Panc1 (cell line): ENCODE measurements at places on chromosomes 13 and 19. TPM values are rescaled to one million over a fixed set of nuclear protein-coding genes. Genes with fewer than 3 reads are reported as not detected.

The DDX49 gene
- total RNA-seq: 41.5 TPM

The ZNF90 gene
- 7.5 TPM for total RNA-seq

The SLC1A6 gene
- 0.15 TPM for total RNA-seq

The TRPC4 gene
- total RNA-seq: 0.10 TPM

- no peaks in the 10 kb centered on the region for H3K36me3 ChIP-seq
- peaks cover 26% of the 10 kb centered on the region for H3K4me1 ChIP-seq
- H3K4me3 ChIP-seq: no peak overlapping the region
- peak overlapping the region; percentile 34; the same call in 1 of the 2 replicates for H3K27ac ChIP-seq
- no peak for DNase-seq
These were observed 22.3 kb upstream of the CLDN10 start for GRCh38 chr13:95530178-95530577.

GRCh38 chr19:49438261-49438660, 3.1 kb downstream of the SLC17A7 start:
- H3K27me3 ChIP-seq: peaks cover 9% of the 10 kb centered on the region; the same call in 1 of the 2 replicates
- no peak overlapping the region for H3K27ac ChIP-seq
- H3K4me1 ChIP-seq: no peaks in the 10 kb centered on the region; the same call in 1 of the 2 replicates
- H3K36me3 ChIP-seq: no peaks in the 10 kb centered on the region

DNA sequence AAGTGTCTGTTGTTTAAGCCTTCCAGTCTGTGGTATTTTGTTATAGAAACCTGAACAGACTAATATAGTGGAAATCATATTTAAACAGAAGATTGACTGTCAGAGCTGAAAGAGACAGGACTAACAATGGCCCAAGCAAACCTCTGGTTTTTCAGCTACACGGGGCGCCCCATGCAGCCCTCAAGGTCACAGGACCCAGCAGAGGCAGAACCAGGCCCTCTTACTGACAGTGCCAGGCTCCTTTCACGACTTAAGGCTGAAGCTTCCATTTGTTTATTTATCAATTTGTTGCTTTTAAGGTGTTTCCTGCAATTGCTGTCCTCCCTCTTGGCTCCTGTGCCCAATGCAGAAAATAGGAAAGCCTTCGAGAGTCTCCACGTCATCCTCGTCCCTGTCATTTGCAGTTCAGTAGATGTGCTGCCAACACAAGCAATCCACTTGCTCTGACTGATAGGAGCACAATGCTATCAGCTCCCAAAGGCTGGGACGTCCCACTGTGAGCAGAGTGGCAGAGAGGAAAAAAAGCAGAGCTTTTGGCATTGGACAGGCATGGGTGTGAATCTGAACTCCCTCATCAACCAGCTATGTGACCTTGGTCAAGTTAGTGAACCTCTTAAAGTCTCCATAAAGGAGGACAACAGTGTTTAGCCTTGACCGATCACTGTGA, 10.5 kb upstream of the SLC7A1 start:
- no peaks in the 10 kb centered on the region for H3K27me3 ChIP-seq
- no peak overlapping the region for H3K4me3 ChIP-seq
- no peak overlapping the region for H3K27ac ChIP-seq

DNA sequence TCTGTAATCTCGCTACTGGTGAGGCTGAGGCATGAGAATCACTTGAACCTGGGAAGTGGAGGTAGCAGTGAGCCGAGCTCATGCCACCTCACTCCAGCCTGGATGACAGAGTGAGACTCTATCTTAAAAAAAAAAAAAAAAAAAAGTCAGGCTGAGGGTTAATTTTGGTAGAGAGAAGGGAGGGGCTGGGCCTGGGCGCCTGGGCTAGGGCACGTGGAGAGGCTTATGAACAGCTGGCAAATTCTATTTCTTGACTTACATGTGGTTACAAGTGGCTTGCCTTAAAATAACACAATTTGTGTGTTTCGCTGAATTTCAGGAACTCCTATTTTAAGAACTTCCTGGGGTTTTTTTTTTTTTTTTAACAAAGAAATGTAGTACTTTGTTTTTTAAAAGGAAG, 47.6 kb upstream of the MAP3K10 start:
- no peak overlapping the region for H3K4me3 ChIP-seq
- H3K36me3 ChIP-seq: no peaks in the 10 kb centered on the region
- no peak for DNase-seq
- peaks cover 14% of the 10 kb centered on the region for H3K4me1 ChIP-seq
- H3K27ac ChIP-seq: no peak overlapping the region

- no peak overlapping the region for H3K27ac ChIP-seq
- no peaks in the 10 kb centered on the region; the same call in 1 of the 2 replicates for H3K27me3 ChIP-seq
- H3K4me3 ChIP-seq: no peak overlapping the region
- H3K4me1 ChIP-seq: no peaks in the 10 kb centered on the region
- H3K36me3 ChIP-seq: no peaks in the 10 kb centered on the region
- DNase-seq: no peak
These were observed 34.2 kb upstream of the ZNF599 start for GRCh38 chr19:34806976-34807860.

DNA sequence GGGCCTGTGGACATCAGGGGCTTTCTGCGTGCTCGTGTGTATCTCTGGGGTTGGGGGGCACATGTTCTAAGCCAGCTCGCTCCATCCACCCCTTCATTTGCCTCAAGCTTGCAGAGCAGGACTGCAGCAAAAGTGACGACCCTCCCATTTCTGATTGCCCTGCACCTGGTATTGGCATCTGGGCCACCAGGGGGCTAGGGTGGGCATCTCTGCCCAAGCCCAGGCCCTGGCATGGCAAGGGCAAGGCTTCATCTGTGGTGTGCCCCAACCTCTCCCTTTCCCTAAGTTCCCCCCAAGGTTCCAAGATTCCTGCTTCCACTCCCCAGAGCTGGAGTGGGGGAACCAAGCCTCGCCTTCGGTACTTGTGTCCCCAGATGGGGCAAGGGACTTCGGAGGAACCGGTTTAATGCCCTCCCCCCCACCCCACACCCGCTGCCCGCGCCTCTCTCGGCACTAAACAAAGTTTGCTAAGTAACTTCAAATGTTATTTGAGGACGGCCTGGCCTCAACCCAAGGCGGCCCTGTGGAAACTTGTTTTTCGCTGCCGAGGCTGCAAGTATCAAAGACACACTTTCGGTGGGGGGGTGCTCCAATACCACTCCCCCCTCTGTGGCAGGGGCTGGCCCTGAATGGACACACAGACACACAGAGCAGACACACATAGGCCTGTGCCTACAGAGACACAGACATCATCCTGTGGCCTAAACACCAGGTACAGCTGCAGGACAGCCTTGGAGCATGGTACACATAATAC, 12.2 kb downstream of the NFIX start:
- H3K4me3 ChIP-seq: no peak overlapping the region
- H3K27me3 ChIP-seq: no peaks in the 10 kb centered on the region
- peak overlapping the region; percentile 99 for H3K27ac ChIP-seq
- H3K36me3 ChIP-seq: no peaks in the 10 kb centered on the region
- no peak for DNase-seq
- H3K4me1 ChIP-seq: peaks cover 75% of the 10 kb centered on the region

DNA sequence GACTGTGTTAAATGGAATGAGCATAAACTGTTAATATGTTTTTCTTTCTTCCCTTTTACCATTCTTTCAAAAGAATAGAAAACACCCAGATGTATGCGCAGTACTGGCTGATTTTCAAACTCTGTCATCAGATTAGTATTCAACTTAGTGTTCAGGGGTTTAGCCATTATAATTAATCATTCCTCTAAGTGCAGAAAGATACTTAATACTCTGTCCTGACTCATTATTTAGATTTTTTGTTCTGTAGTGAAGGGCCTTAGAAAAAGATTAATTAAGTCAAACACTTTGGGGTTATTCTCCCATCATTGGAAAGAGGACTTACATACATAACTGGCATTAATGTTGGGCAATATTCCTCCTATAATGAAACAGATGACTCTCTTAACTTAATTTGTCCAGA, 1316.7 kb upstream of the SLC10A2 start:
- H3K36me3 ChIP-seq: no peaks in the 10 kb centered on the region
- no peaks in the 10 kb centered on the region for H3K27me3 ChIP-seq
- no peak overlapping the region for H3K27ac ChIP-seq
- no peak for DNase-seq
- H3K4me1 ChIP-seq: no peaks in the 10 kb centered on the region
- no peak overlapping the region for H3K4me3 ChIP-seq

DNA sequence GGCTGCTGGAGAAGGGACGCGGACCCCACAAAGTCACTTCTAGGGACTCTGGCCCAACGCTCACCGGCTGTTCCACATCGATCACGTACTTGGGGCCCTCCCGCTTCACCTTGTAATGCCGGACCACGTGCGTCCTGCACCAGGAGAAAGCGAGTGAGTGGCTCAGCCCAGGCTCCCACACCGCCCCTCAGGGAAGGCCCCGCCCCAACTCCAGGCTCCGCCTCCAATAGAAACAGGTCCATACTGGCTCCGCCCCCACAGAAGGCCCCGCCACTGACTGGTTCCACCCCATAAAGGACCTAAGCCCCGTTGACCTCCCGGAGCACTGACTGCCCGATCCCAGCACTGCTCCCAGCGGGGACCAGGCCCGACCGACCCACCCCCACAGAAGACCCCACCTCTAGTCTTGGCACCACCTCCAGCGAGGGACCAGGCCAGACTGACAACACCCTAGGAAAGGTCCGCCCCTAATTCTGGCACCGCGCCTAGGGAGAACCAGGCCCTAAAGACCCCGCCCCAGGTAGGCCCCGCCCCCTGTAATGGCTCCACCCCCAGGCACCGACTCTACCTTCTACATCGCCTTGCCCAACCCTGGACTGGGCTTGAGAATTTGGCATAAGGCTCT, 11.3 kb downstream of the STAP2 start:
- DNase-seq: no peak
- no peak overlapping the region for H3K27ac ChIP-seq
- H3K4me1 ChIP-seq: no peaks in the 10 kb centered on the region
- H3K4me3 ChIP-seq: no peak overlapping the region

GRCh38 chr13:94640721-94641120, 39.1 kb downstream of the GPR180 start:
- H3K4me1 ChIP-seq: no peaks in the 10 kb centered on the region
- DNase-seq: no peak
- H3K27me3 ChIP-seq: no peaks in the 10 kb centered on the region
- H3K27ac ChIP-seq: no peak overlapping the region
- no peaks in the 10 kb centered on the region for H3K36me3 ChIP-seq
